ENCODE measurements at places on chromosomes 11 and 22.

GRCh38 chr11:6489306-6489705, 7.8 kb upstream of the DNHD1 start:
- no peak for DNase-seq

DNA sequence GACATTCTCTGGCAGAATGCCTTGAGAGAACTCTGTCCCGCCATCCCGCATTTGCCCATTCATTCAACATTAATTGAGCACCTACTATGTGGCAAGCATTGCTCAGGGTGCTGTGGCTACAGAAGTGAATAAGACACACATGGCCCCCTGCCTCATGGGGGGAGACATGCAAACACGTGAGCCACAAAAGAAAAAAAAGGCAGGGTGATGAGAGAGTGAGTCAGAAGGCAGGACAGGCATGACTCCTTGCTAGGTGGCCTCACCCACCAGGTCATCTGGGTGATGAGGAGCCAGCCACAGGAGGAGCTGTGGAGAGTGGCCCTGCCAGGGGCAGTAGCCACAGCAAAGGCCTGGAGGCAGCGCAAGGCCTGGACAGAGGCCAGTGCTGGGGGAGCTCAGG, 4.9 kb downstream of the CHRM4 start:
- DNase-seq, result no peak

DNA sequence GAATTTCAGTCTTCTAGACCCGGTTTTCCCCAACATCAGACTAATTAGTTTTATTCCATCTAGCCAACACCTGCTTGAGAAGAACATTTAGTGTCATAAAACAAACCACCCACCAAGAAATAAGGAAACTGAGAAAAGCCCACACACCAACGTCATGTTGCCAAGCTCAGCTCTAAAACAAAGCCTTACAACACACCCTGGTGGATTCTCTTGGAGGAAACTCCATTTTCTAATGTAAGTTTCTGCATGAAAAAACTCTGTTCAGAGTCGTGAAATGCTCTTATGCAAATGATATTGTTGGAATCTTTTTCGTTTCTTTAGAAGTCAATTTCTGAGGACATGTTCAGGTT, 105.0 kb upstream of the RAG2 start:
- no peak for DNase-seq

DNA sequence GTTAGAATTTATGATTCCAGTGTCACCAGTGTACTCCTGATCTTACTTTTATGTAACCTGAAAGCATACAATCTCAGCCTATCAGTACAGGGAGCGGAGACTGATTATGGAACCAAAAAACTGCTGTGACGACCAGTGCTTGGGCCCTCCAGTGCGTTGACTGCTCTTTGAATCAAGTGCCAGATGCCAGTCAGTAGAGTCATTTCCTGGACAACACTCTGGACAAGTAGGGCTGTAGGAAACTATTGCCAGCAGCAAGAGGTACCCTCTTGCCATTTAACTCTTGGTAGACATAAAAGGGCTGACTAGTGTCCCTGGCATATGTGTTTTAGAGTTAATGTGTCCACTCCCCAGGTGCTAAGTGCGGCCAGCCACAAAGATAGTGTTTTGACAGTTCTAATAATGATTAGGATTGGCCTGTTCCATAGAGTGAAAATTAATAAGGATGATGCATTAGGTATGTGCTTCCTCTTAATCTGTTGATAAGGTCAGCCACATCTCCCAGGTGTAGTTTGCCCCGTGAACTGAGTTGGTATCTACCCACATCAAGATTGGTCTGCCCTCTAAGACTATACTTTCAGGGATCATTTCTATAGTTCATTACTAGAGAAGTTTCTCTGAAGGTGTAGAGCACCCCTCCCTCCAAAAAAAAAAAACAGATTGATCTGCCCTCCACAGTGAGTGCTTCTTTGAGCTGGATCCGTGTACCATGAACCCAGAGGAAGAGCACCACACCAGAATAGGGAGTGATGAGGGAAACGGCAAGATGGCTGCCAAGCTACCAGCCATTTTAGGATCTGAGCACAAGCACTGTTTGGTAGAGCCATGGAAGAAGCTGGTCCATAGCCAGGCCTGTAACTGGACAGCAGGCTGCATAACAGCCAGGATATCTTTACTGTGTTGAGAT, 20.7 kb upstream of the AIFM3 start:
- no peak for DNase-seq

GRCh38 chr22:50520826-50521453, 4.5 kb downstream of the SCO2 start:
- DNase-seq, result no peak

DNA sequence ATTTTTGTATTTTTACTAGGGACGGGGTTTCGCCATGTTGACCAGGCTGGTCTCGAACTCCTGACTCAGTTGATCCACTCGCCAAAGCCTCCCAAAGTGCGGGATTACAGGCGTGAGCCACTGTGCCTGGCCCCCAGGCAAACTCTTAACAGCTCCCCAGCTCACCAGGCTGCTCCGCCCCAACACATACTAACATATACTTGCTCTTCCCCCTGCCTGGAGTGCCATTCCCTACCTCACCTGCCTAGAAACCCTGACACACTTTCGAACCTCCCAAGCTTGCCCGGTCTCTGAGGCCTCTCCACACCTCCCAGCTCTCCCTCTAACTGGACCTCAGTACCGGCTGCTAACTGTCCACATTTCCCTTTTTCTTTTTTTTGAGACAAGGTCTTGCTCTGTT, 8.5 kb downstream of the MAP4K2 start:
- no peak for DNase-seq

- DNase-seq, result no peak
These were observed 204.2 kb upstream of the TBCEL start for GRCh38 chr11:120819437-120820365.
